Activated CD8-positive, alpha-beta T cell treated with anti-CD3 and anti-CD28 coated beads, Interleukin-2, amount 10 ng/mL, durations not matched to agents 7 days and 5 days (primary cell): ENCODE measurements at places on chromosomes 16 and 17. TPM values are rescaled to one million over a fixed set of nuclear protein-coding genes. Genes with fewer than 3 reads are reported as not detected.
A peak's percentile ranks its signal among the peaks of the same experiment; 100 is the strongest.

KCNJ18 gene
- not detected for total RNA-seq

CCDC40 gene
- total RNA-seq, result not detected

CSF3 gene
- total RNA-seq, result not detected

SPN gene
- 352 TPM for total RNA-seq

VTN gene
- not detected for total RNA-seq

TEKT1 gene
- total RNA-seq, result not detected

CDRT15 gene
- not detected for total RNA-seq

ARL5C gene
- not detected for total RNA-seq

DNA sequence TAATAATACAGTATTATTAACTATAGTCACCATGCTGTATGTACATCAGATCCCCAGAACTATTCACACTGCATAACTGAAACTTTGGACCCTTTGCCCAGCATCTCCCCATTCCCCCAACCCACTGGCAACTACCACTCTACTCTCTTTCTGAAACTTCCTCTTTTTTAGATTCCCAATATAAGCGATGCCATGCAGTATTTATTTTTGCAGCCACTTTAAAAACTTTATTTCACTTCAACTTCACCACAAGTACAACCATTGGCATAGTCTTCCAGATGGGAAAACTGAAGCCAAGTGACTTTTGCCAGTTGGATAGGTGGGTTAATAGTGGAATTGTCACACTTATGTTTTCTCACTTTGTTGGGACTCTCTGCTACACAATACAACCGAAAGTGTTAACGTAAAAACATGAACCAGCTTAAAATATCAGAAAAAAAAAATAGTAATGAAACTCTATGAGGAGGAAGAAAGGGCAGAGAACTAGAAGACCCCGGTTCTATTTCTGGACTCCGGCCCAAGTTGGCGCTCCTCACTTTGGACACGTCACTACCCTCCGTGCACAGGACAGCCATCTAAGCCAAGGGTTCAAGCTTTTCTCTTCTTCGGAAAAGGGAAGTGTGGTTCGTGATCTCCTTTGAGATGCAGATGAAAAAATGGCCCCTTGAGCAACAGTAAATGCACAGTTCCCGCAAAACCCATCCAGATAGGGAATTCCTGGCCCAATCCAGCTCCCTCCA, 743 bp downstream of the SHCBP1 start:
- no peaks in the 10 kb centered on the region for H3K27me3 ChIP-seq
- peak; percentile 26 for DNase-seq
- peak overlapping the region; percentile 95 for H3K4me3 ChIP-seq
- H3K27ac ChIP-seq, result peak overlapping the region; percentile 98
- H3K4me1 ChIP-seq, result peaks cover 25% of the 10 kb centered on the region

DNA sequence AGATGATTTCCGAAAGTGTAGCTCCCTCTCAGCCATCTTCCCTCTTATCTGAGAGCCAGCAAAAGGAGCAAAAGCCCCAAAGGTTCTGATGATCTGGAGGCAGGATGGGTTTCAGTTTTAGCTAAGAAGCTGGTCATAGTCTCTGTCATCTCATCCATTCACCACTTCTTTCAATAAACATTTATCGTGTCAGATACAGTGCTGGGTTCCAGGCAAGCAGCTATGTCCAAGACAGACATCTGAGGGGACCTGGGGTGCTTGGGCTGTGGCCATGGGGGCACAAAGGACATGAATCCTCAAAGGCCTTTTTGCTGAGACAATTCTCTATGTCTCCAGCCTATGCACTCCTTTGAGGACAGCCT, 1.0 kb upstream of the ETV4 start:
- H3K4me3 ChIP-seq, result peak overlapping the region; percentile 70

DNA sequence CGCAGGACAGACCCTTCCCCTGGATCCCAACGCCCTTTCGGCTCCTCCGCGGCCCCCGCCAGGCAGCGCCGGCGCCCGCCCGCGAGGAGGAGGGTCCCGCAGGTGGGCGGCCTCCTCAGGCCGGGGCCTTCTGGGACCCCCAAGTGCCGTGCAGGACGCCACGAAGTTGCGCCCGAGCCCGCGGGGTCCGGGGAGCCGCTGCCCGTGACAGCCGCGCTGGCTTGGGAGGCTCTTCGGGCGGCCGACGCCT, 504 bp downstream of the ERN1 start:
- H3K27me3 ChIP-seq, result no peaks in the 10 kb centered on the region
- peak overlapping the region; percentile 88 for H3K27ac ChIP-seq
- DNase-seq, result no peak
- peak overlapping the region; percentile 92 for H3K4me3 ChIP-seq

DNA sequence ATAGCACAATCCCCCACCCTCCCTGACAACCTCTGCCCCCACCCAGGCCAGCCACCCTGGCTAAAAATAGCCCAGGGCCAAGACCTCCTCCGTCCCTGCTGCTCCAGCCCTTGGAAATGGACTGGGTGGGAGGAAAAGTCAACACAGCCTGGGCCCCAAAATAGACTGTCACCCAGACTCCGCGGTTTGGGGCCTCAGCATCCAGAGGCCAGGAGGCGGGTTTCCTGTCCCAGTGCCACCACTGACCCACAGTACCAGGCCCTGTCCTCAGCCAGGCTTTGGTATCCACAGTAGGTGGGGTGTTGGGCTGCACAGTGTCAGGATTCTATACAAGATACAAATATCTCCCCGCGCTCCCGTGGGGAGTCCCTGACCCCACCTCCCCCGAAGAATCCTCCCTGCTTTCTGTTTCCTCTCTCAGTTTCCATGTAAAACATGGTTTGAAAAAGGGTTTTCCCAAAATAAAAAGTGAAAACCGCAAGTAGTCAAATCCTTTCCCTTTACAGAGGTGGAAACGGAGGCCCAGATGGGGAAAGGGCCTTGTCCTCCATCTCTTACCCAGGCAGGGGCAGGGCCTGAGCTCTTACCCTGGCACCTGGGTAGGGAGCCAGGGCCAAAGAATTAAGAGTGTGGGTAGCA, 20.1 kb downstream of the CPNE2 start:
- H3K36me3 ChIP-seq, result no peaks in the 10 kb centered on the region
- peaks cover 4% of the 10 kb centered on the region for H3K27me3 ChIP-seq
- peaks cover 4% of the 10 kb centered on the region for H3K4me1 ChIP-seq
- H3K27ac ChIP-seq, result no peak overlapping the region
- no peak for DNase-seq

DNA sequence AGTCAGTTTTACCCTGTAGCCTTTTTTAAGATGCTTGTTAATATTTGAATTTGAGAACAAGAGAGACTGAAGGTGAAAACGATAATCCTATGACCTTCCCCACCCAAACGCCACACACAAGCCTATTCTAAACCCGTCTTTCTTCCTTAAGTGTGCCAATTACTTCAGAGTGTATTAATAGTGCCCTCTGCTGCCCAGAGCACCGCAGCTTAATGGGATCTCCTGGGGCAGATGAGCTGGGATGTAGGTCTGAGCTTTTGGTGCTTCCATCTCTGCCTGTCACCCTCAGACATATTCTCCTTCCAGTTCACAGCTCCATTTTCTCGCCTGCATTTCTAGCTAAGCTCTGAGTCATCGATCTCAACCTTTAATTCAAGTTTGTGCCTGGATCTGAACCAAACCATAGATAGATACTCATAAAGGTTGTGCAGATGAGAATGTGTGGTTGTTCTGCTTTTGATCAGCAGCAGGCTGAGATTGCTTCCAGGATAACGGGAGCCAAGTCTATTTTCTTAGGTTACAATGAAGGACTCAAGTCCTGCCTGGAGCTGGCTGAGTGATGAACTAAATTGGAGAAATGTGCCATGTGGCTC, 46.4 kb upstream of the CDH13 start:
- no peaks in the 10 kb centered on the region for H3K36me3 ChIP-seq
- peaks cover 11% of the 10 kb centered on the region for H3K27me3 ChIP-seq
- DNase-seq, result no peak
- no peak overlapping the region for H3K27ac ChIP-seq
- no peak overlapping the region for H3K4me3 ChIP-seq

GRCh38 chr17:5769593-5770354, 185.5 kb upstream of the NLRP1 start:
- H3K36me3 ChIP-seq, result no peaks in the 10 kb centered on the region
- no peak for DNase-seq
- no peaks in the 10 kb centered on the region for H3K4me1 ChIP-seq
- H3K27ac ChIP-seq, result no peak overlapping the region

DNA sequence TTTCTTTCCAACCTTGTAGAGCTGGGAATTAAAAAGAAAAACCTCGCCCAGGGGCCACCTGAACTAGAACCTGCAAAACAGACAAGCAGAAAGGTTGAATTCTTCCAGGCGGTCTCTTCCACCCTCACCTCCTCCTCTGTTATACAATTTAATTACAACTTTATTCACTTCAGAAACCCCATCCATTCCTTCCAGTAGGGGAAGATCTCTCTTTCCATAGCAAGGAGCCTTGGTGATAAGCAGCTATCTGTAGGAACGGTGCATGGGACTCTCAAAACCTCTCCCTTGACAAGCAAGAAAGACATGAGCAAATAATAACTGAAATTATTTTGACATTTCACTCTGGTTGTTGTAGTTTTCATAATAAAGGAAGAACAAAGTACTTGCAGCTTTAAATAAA, 176.0 kb downstream of the RBFOX1 start:
- no peak for DNase-seq
- no peak overlapping the region for H3K4me3 ChIP-seq
- H3K27me3 ChIP-seq, result no peaks in the 10 kb centered on the region
- H3K27ac ChIP-seq, result no peak overlapping the region
- no peaks in the 10 kb centered on the region for H3K4me1 ChIP-seq

GRCh38 chr17:50056217-50056960, 479 bp downstream of the ITGA3 start:
- H3K36me3 ChIP-seq, result no peaks in the 10 kb centered on the region
- peak overlapping the region; percentile 69 for H3K27ac ChIP-seq
- peak; percentile 72 for DNase-seq
- peak overlapping the region; percentile 85 for H3K4me3 ChIP-seq

- no peak overlapping the region for H3K27ac ChIP-seq
- no peak for DNase-seq
- H3K36me3 ChIP-seq, result no peaks in the 10 kb centered on the region
- peaks cover 26% of the 10 kb centered on the region for H3K27me3 ChIP-seq
- H3K4me1 ChIP-seq, result peaks cover 31% of the 10 kb centered on the region
Observed at GRCh38 chr17:39737206-39737759, 455 bp upstream of the GRB7 start.

DNA sequence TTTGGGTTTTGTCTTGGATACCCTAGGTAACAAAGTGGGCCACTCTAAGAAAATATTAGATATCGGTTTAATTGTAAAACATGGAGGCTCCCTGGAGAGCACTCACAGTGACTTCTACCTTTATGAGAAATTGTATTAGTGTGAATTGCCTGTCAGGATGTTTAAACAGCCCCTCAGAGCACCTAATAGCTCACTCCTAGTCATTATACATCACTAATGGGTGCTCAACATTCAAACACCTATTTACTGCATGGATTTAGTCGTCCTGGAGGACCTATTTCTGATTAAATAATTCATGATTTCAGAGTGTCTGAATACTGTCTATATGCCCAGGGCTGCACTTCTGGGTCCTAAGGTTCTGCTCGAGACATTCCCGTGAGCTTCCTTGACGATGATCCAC, 430.2 kb upstream of the EEF2KMT start:
- no peak for DNase-seq
- H3K27me3 ChIP-seq, result no peaks in the 10 kb centered on the region
- H3K4me3 ChIP-seq, result no peak overlapping the region
- no peaks in the 10 kb centered on the region for H3K36me3 ChIP-seq
- H3K27ac ChIP-seq, result no peak overlapping the region

- no peak for DNase-seq
- no peak within 1 kb of the TSS for H3K4me3 ChIP-seq
- peaks cover 37% of the 10 kb centered on the region for H3K27me3 ChIP-seq
Observed at GRCh38 chr17:32927724-32928585, at the start of gene TMEM98. Gene TMEM98 (plus strand): TSS chr17:32928153. CDS start chr17:32931529, 3,376 bp downstream.

GRCh38 chr16:70252355-70252988, 732 bp upstream of the EXOSC6 start:
- peak overlapping the region; percentile 96 for H3K27ac ChIP-seq
- no peak for DNase-seq
- peak overlapping the region; percentile 87 for H3K4me3 ChIP-seq
- peaks cover 19% of the 10 kb centered on the region for H3K4me1 ChIP-seq

DNA sequence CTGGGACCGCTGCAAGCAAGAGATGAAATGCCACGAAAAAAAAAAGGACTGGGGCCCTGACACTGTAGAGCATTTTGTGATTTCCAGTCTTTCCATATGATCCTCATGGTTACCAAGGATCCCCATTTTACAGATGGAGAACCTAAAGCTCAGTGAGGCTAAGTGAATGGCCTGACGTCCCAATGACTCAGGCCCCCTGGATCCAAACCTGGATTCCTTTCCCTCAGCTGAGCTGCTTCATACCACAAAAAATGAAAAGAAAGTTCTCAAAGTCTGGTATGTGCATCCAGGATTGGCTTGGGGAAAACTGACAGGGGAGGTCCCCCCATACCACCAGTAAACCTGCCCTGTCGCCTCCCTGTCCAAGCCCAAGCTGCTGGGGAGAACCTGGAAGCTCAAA, 80.5 kb downstream of the TEX14 start:
- no peak for DNase-seq
- no peak overlapping the region for H3K27ac ChIP-seq
- no peaks in the 10 kb centered on the region for H3K36me3 ChIP-seq
- no peaks in the 10 kb centered on the region for H3K27me3 ChIP-seq
- H3K4me3 ChIP-seq, result no peak overlapping the region

- H3K27ac ChIP-seq, result no peak overlapping the region
- no peak overlapping the region for H3K4me3 ChIP-seq
- peaks cover 34% of the 10 kb centered on the region for H3K36me3 ChIP-seq
- peaks cover 32% of the 10 kb centered on the region for H3K4me1 ChIP-seq
Observed at GRCh38 chr17:76567634-76568432, 17.8 kb downstream of the ST6GALNAC2 start.

DNA sequence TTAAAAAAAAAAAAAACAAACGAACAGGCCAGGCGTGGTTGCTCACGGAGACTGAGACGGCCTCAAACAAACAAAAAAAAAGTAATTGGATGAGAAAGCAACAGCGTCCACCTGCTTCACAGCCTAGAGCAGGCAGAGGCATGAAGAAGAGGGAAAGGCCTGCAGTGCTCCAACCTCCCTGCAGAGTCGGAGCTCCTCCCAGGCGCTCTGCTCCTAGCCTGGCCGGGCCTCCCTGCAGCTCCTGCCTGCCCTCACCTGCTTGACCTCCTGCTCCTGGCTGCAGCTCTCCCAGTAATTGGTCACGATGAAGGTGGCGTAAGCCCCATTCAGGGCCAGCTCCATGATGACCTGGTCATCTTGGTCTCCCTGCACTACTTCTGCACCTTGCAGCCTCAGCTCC, 5.5 kb downstream of the NMRAL1 start:
- H3K4me3 ChIP-seq, result no peak overlapping the region
- no peak for DNase-seq
- H3K4me1 ChIP-seq, result peaks cover 34% of the 10 kb centered on the region
- H3K36me3 ChIP-seq, result peaks cover 36% of the 10 kb centered on the region

DNA sequence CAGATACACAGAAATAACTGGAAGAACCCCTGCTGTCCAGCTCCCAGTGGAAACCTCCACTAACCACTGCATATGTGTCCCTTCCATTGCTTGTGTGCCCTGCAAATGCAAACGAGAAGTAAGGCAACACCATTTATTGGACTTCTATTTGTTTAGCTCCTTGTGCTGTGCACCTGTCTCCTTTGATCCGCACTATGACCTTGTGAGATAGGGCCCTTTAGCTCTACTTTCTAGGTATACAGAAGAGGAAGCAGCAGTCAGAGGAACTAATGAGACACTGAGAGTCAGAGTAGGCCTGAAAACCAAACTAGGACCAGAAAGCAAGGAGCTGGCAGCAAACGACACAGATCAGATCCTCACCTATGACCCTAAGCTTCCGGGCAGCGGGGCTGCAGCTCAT, 22.4 kb downstream of the SOX9 start:
- H3K27me3 ChIP-seq, result no peaks in the 10 kb centered on the region
- H3K4me1 ChIP-seq, result no peaks in the 10 kb centered on the region
- DNase-seq, result no peak
- no peaks in the 10 kb centered on the region for H3K36me3 ChIP-seq
- no peak overlapping the region for H3K4me3 ChIP-seq
